ENCODE measurements at places on chromosomes 4 and X. TPM values are rescaled to one million over a fixed set of nuclear protein-coding genes. Genes with fewer than 3 reads are reported as not detected.

The USP17L11 gene
- total RNA-seq: not detected

The GAGE12H gene
- not detected for total RNA-seq

- DNase-seq: no peak
Observed at GRCh38 chrX:39820938-39821708, 276.6 kb downstream of the BCOR start.

GRCh38 chr4:119678761-119679160 lies 50.2 kb upstream of the PDE5A start:
- DNase-seq: no peak

The GSX2 gene
- not detected for total RNA-seq

- DNase-seq: no peak
Observed at GRCh38 chrX:16444353-16444752, 205.6 kb upstream of the S100G start.

- no peak for DNase-seq
Observed at GRCh38 chr4:119696963-119697362, 68.4 kb upstream of the PDE5A start.

GRCh38 chrX:101442085-101442484 lies 34.1 kb downstream of the HNRNPH2 start:
- no peak for DNase-seq

DNA sequence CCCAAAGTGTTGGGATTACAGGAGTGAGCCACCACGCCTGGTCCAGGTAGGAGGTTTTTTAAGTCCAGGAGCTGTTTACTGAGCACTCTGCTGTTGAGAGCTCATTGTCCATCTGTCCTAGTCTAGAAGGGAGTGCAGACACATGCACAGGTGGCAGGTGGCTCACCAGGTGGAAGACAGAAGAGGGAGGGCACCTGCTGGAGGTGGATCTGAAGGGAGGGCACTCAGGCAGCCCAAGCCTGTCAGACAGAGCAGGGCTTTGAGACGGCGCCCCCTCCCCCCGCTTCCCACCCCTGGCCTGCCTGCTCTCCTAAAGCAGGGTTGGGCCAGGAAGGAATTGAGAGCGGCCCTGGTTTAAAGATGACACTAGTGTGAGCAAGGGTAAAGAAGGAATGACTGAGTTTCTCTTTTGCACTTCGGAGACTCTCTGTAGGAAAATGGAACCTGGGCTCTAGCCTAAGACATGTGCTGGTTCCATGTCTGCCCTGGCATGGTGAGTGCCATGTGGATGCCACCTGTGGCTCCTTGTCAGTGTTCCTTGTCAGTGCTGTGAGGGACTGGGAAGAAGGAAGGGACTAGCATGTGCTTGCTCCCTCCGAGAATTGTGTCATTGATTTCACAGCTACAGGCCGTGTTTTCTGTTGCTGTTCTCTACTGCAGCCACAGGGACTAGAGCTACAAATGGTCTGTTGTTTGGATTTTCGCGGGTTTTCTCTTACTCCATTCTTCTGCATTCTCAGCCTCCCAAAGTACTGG lies 108.6 kb downstream of the TNIP2 start:
- no peak for DNase-seq

The ADGRG2 gene
- 0.58 TPM for total RNA-seq

DNA sequence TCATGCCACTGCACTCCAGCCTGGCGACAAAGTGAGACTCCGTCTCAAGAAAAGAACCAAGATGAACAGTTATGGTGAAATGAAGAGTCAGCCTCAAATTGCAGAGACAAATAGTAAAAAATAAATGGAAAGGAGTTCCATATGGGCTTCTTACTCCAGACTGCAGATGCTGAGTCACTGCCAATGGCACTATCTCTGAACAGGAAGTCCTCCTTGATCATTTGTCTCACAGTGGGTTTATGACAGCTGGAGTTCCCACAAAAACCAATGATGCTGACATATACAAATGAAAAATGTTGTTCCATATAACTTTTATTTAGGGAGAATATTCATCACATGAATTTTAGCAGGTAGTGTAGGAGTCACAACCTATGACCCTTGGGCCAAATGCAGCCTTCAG lies 631.6 kb downstream of the PCDH18 start:
- DNase-seq: peak; percentile 17

GRCh38 chr4:76251441-76252270 lies at the start of gene FAM47E:
Gene FAM47E (plus strand): TSS chr4:76251721. CDS start chr4:76251747, 26 bp downstream.
- DNase-seq: peak; percentile 55

DNA sequence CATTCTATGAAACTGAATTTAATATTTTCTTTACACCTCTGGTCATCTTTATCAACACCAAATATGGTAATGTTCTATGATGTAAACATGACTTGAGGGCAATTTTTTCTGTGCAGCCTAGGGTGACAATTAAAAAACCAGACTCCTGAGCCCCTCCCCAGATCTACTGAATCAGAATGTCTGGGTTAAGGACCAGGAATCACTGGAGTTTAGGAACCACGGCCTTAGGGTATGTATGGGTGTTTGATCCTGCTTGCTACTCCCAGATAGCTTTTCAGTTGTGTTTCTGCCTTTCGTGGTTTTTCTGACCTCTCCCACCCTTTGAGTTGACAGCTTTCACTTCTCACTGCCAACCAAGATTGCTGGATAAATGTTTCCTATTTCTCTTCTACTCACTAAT lies 332.2 kb downstream of the DHX15 start:
- DNase-seq: no peak

DNA sequence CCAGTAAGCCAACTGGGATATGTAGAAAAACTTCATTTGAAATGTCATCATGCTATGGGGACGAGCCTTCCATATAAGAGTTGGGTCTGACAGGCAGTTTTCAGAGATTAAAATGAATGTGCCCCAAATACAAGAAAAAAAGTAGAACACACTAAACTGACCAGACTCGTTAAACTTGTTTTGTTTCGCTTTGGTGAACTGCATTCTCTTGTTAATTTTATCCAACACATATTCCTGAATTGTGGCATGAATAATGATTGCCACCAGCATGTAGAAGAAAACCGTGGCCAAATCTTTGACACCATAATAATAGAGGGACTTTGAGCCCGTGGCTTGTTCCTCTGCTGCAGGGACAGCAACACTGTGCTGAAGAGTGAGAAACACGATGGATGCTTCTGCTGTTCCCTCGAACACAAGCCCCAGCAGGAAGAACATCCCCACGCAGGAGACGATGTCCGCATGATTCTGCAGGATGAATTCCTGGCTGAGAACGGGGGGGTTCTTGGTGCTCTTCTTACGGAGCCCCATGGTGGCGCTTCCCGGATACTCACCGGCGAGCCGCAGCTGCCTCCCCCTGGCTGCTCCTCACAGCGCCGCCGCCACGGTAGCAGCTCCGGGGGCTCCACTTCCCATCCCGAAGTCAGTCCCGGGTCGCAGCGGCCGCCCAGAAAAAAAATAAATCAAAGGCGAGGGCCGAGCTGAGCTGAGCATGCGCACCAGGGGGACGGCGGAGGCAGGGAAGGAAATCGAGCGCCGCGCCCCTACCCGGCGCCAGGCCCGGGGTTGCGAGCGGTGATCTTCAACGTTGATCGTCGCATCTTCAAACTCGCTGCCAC lies at the start of gene TRAM1L1:
Gene TRAM1L1, minus strand, starts transcription at position 711 of the 836 bp plus-strand sequence. Its CDS starts 183 bp downstream, at position 528.
- DNase-seq: peak; percentile 77

- DNase-seq: no peak
Observed at GRCh38 chr4:14302021-14302420, 674.5 kb upstream of the BOD1L1 start.

GRCh38 chrX:5415738-5416137 lies 812.9 kb downstream of the NLGN4X start:
- DNase-seq: no peak

The ADH7 gene
- total RNA-seq: not detected

DNA sequence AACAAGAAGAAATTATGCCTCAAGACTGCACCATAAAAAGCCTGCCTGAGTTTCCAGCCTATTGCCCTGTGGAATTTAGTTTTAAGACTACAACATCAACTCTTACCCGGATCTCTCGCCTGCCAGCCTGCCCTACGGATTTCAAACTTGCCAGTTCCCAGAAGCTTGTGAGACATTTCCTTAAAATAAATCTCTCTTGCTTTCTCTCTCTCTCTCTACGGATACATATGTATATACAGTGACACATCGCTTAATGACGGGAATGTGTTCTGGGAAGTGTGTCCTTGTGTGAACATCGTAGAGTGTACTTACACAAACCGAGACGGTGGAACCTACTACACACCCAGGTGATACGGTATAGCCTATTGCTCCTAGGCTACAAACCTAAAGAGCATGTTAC lies 79.5 kb downstream of the CLNK start:
- DNase-seq: no peak

The MCTS1 gene
- total RNA-seq: 182 TPM

DNA sequence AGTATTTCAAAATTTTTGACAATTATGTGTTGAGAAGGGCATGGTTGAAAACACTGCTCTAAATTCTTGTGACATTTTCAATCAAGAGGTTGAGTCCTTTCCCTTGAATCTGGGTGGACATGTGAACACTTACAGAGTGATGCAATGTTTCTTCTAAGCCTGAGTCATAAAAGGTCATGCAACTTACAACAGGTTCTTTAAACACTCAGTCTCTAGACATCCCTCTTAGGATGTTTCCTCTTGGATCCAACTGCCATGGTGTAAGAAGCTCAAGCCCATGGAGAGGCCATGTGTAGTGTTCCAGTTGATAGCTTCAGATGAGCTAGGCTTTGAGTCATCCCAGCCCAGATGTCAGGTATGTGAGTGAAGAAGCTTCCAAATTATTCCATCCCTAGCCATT lies 232.2 kb upstream of the MAOA start:
- no peak for DNase-seq

DNA sequence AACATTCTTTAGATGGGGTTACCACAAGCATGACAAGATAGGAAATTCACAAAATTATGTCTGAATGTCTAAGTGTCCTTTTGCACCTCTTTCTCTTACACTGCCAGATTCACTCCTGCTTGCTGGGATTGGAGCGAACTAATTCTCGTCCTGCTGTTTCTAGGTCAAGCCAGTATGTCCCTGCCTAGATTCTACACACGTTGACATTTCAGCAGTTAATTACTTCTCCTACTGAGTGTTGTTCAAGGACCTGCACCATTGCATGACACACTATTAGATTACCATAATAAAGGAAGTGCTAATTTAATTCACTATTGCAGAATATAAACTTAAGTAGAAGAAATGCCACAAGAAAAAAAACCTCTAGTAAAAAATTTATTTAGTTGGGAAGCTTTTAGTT lies 1911.7 kb downstream of the PCDH7 start:
- DNase-seq: no peak

The CENPVL2 gene
- not detected for total RNA-seq

GRCh38 chr4:13907255-13907751 lies 279.8 kb upstream of the BOD1L1 start:
- DNase-seq: peak; percentile 91

DNA sequence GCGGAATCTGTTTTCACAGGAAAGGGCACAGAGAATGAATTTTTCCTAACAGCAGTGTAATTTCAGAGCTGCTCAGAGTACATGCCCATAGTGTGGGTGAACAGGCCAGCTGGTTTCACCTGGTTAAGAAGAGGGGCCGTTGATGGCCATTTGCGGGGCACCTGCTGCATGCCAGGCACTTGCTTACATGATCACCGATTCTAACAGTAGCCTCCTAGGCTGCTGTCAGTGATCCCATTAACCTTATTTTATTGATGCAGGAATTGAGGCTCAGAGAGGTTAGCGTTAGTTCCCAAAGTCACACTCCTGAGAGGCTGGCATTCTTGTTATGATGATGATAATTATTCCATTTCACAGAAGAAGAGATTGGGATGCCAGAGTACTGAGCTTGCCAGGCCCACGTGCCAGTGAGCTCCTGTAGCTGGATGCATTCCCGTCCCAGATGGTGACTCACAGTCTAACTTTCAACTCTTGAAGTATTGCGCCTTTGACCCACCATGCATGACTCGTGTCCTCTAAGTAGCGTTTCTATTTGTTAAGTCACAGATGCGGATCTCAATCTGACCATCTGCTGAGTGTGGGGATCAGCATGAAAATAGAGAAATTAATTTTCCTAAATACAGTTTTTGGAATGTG lies 76.5 kb downstream of the PSAPL1 start:
- peak; percentile 83 for DNase-seq

- DNase-seq: no peak
Observed at GRCh38 chrX:24647257-24648058, at the start of gene PCYT1B. Gene PCYT1B (minus strand): TSS chrX:24647347. CDS start chrX:24647105, 242 bp downstream.

GRCh38 chr4:159052315-159052714 lies 50.6 kb upstream of the RAPGEF2 start:
- DNase-seq: no peak

The MID1 gene
- 9.1 TPM for total RNA-seq

DNA sequence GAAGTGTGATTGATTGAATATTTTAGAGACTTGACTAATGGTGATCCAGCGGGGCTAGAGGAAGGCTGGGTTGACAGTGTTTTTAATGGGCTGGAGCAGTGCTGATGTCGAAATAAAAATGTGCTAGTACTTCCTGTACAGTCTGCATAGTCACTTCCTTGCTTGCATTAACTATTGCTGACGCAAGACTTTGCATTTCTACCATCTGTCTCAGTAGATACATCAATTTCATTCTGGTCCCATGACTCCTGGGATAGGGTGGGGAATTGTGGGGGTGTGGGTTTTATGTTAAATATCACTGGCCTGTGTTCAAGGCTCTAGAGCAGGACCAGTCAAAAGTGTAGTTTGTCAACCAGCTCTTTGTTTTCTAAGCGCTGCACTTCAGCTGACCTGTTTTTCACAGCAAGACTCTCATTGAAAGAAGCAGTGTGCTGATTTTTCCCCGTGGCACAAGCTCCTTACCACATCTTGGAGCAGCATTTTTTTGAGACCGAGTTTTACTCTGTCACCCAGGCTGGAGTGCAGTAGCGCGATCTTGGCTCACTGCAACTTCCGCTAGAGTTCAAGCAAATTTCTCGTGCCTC lies 35.2 kb upstream of the PHEX start:
- DNase-seq: peak; percentile 29

The CSN2 gene
- not detected for total RNA-seq

DNA sequence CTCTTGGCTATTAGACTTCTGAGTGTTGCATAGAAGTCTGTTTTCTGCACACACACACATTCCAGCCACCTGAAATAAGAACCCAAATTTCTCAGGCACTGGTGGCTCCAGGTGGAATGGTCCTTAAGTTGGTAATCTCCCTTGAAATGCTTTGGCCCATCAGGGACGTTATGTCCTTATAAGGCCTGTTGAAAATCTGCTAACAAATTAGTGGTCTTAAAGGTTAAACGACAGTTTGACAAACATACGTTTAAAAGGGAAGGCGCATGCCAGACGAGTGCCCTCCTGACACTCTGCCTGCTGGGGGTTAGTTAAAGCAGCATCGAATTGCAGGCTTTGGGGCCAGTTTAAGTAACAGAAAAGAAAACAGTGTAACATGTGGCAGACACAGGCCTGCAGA lies 125.0 kb downstream of the TBX22 start:
- DNase-seq: no peak

GRCh38 chr4:101153653-101154052 lies 193.7 kb downstream of the PPP3CA start:
- DNase-seq: no peak

- DNase-seq: no peak
Observed at GRCh38 chr4:53932796-53933610, 131.4 kb downstream of the CHIC2 start.

The RAB39B gene
- total RNA-seq: 1.6 TPM

DNA sequence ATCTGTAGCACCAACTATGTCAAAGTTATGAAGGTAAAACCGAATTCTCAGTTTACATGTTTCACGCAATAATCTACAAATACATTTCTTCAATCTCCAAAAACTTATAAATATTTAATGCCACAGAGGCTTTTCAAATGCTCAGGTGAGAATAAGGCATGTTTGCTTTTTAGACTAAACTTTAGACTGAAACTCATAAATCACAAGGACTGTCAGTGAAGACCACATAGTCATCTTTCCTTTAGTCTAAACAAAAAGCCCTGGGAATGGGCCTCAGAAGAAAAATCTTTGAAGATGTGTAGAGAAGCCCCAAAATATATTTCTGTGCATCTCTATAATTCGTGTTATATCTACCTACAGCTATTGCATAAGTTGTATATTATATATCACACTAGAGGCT lies 54.5 kb upstream of the DCTD start:
- DNase-seq: no peak

Data from H4 (cell line).